ENCODE measurements at places on chromosomes 2 and 18.

DNA sequence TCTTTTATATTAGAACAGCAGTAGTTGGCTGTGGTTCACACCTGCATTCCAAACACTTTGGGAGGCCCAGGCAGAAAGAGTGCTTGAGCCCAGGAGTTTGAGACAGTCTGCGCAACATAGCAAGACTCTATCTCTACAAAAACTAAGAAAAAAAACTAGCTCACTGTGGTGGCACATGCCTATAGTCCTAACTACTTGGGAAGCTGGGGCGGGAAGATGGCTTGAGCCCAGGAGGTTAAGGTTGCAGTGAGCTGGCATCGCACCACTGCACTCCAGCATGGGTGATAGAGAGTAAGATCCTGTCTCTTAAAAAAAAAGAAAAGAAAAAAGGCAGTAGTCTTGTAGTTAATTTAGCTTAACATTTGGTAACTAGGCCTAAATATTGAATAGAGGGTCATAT lies 136.6 kb downstream of the AGPS start:
- no peak for DNase-seq

GRCh38 chr2:19158896-19159295 lies 199.5 kb downstream of the OSR1 start:
- no peak for DNase-seq

GRCh38 chr2:241904791-241905710 lies 35.5 kb downstream of the RTP5 start:
- no peak for DNase-seq

GRCh38 chr2:160010361-160011145 lies 51.9 kb downstream of the PLA2R1 start:
- no peak for DNase-seq

DNA sequence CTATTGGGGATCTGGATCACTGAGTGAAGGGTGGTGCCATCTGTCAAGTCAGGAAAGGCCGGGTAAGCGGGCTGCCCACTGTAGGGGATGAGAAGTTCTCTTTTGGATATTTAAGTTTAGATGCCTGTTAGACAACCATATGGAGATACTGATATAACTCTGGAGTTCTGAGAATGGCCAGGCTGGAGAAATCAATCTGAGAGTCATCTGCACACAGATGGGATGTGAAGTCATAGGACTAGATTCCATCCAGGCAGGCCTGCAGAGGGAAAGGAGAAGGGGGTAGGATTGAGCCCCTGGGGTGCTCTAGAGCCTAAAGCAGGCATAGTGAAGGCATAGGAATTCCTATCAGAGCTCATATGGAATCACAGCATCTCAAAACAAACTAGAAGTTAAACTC lies 30.1 kb downstream of the SPRED2 start:
- no peak for DNase-seq

GRCh38 chr18:49045585-49045984 lies 94.8 kb upstream of the SMAD7 start:
- DNase-seq = no peak

DNA sequence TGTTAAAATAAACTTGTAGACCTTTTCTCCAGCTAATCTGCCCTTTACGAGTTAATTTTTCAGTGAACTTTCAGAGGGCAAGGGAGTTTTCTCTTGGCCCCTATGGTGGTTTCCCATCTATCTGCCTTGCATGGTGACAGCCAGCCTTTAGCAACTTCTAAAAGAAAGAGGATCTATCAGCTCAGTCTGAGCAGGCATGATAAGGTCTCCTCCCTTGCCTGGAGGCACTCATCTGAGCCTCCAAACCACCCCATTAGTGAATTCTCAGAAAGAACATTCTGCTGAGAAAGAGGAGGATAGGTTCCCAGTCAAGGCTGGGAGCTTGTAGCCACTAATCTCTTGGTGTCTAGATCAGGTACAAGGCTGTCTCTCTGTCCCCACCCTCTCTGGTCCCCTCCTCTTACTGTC lies 10.7 kb upstream of the GYPC start:
- DNase-seq = no peak

DNA sequence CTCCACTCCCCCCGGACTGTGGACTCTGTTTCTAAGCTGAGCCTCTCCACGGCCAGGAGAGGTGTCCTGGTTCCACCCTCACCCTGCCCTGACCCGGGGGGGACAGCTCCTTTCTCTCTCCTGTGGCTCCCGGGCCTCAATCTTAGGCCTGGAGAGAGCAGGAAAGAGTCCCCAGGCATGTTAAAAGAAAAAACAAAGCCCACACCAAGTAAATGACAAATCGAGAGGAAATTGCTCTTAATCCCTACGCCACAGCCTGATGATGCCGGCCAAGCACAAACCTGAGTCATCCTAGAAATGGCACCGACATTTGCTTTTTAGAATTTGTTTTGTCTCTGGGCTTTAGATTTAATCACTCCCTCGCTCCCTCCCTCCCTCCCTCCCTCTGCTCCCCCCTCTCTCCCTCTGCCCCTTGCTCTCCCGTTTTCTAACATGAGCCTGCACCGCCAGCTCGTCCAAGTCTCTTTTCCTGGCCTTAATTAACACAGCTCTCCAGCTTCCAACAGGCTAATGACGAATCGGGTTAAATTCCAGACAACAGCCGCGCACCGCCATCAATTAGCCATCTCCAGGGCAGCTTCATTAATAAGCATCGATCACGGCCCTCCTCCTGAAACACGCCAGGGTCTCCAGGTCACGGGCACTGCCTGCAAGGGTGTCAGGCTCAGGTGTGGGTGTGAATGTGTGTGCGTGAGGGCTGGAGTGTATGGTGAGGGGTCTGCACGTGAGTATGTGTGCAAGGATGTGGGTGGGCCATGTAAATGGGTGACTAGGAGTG lies 230.8 kb downstream of the CELF4 start:
- no peak for DNase-seq

DNA sequence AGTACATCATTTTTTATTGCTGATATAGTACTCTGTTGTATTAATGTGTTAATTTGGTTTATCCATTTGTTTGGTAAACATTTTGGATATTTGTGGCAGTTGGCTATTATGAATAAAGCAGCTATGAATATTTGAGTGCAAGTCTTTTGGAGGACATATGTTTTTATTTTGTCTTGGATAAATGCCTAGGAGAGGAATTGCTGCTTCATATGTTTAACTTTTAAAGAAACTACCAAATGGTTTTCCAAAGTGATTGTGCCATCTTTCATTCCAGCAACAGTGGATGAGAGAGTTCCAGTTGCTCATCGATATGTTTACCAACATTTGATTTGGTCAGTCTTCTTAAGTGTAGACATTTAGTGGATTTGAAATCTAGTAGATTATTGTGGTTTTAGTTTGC lies 51.8 kb downstream of the MERTK start:
- no peak for DNase-seq

GRCh38 chr2:153213022-153213421 lies 265.5 kb downstream of the RPRM start:
- DNase-seq = no peak

GRCh38 chr18:13265008-13265910 lies 46.7 kb downstream of the LDLRAD4 start:
- DNase-seq = no peak

DNA sequence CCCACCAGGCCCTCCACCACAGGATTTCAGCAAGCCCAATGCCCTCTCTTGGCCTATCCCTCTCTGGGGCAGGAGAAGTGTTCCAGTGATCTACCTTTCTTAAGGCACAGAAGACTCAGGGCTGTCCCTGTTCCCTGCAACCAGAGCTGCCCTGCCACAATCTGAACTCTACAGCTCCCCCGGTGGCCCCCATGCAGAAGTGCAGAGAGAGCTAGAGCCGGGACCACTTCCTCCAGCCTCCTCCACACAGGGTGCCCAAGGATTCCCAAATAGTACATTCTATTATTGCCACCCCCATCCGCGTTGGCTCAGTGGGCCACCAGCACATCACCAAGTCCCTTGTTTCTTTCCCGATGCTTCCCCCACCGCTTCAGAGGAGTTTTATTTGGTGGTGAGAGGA lies 114.8 kb upstream of the PTPRM start:
- DNase-seq = no peak

DNA sequence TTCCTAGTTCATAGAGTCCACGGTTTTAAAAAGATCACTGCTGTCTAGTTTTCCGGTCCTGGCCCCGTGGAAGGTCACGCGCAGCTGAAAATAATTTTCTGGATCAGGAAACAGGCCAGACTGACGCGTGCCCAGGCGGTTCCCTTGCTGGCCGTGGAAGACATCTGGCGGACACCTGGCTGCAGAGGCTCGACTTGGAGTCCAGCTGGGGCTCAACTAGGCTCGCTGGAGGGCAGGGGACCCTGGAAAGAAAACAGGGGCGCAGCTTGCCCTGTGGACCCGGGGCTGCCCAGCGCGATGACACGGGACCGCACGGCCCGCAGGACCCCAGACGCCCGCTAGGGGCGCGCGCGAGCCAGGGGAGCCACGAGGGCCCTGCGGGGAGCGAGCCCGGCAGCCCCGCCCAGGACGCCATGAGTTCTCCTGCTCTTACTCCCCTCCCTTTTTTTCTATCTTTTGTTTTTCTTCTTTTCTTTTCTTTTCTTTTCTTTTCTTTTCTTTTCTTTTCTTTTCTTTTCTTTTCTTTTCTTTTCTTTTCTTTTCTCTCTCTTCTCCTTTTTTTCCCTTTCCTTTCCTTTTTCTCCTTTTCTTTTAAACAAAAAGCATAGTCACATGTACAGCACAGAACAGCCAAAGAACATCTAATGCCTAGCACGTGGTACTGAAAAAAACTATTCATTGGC lies 43.2 kb upstream of the UBE2F start:
- peak; percentile 87 for DNase-seq

GRCh38 chr2:3751251-3751650 lies 47.9 kb downstream of the DCDC2C start:
- no peak for DNase-seq

- DNase-seq = no peak
These were observed 86.6 kb downstream of the CD8B2 start for GRCh38 chr2:106573773-106574172.

GRCh38 chr2:232482301-232483238 lies 5.1 kb downstream of the ECEL1 start:
- DNase-seq = no peak

DNA sequence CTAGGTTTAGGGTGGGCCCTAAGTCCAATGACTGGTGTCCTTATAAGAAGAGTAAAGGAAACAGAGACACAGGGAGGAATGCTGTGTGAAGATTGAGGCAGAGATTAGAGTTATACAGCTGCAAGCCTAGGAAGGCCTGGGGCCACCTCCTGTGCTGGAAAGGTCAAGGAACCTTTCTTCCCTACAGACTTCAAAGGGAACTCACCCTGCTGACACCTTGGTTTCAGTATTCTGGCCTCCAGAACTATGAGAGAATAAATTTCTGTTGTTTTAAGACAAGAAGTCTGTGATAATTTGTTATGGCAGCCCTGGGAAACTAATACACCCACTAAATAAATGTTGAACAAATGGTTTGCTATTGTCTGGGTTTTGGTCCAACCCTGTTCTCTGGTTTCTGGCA lies 102.3 kb upstream of the NEUROD1 start:
- no peak for DNase-seq

GRCh38 chr18:13246591-13246990 lies 28.0 kb downstream of the LDLRAD4 start:
- DNase-seq = no peak

GRCh38 chr18:58865033-58865590 lies 435 bp downstream of the ZNF532 start:
- DNase-seq = no peak

- no peak for DNase-seq
These were observed 5.4 kb upstream of the KCNG2 start for GRCh38 chr18:79792096-79792987.

- DNase-seq = no peak
These were observed 7.3 kb downstream of the SIX2 start for GRCh38 chr2:45001869-45002385.

DNA sequence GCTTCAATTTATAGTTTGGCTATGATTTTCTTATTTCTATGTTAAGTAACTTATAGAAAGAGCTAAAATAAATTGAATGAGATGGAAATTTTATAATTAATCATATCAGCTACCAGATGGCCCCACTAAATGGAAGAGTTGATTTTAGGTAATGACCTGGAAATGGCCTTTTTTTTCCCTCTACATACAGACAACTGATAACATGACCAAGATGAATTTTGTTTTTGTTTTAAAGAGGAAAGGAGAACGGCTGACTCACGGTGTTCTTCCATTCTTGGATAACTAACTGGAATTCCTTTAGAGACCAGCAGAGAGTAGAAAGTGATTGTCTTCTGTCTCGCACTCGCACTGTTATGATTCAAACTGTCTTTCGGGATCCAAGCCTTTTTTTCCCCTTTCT lies 91.0 kb downstream of the TMEM185B start:
- no peak for DNase-seq

DNA sequence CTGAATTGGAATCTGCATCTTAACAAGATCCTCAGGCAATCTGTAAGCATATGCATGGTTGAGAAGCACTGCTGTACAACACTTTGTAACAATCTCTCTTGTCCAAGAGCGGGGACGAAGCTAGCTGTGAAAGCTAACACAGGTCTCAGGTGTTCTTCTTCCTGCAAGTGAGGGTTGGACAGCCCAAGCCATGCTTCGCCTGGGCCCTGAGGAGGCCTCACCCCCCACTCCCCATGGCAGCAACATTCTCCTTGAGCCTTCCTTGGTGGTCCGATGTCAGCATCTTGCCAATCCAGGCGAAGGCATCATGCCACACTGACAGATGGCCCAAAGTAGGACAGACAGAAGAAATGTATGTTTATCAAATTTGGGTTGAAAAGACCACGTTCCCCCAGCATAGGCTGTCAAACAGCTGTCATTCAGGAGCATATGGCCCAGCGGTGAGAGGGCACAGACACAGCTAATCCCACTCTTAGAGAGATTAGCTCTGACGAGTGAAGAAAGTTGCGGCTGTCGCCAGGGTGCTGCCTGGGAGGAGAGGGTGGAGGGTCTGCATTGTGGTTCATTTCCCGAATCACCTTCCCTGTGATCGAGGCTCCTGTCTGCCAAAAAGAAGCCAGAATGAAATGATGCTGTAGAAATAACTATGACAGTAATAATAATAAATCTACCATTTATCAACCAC lies 344.7 kb downstream of the MYCN start:
- DNase-seq = no peak

- DNase-seq = no peak
These were observed 36.1 kb upstream of the ZNF532 start for GRCh38 chr18:58828399-58829121.

GRCh38 chr2:171595896-171596295 lies 73.6 kb downstream of the CYBRD1 start:
- DNase-seq = no peak

DNA sequence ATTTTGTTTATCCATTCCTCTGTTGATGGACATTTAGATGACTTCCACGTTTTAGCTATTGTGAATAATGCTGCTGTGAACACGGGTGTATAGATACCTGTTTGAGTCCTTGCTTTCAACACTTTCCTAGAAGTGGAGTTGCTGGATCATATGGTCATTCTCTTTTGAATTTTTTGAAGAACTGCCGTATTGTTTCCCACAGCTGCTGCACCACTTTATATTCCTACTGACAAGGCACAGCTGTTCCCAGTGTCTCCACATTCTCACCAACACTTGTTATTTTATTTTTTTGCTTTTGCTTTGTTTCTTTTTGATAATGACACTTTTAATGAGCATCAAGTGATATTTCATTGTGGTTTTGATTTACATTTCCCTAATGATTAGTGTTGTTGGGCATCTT lies 41.4 kb upstream of the KCNJ13 start:
- DNase-seq = no peak

DNA sequence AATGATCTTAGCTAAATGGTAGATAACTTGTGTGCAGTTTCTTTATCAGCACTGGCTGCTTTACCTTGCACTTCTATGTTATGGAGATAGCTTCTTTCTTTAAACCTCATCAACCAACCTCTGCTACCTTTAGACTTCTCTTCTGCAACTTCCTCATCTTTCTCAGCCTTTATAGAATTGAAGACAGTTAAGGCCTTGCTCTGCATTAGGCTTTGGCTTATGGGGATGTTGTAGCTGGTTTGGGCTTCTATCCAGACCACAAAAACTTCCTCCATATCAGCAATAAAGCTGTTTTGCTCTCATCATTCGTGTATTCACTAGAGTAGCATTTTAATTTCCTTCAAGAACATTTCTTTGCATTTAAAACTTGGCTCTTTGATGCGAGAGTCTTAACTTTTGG lies 123.7 kb downstream of the PIK3C3 start:
- DNase-seq = no peak
